ENCODE measurements at places on chromosomes 1 and 21. TPM values are rescaled to one million over a fixed set of nuclear protein-coding genes. Genes with fewer than 3 reads are reported as not detected.

GRCh38 chr1:59285691-59286090 is 11.2 kb upstream of the FGGY start:
- no peak for DNase-seq

The OR2M3 gene
- not detected for total RNA-seq

- DNase-seq, result no peak
These were observed 3.3 kb downstream of the CDC42SE1 start for GRCh38 chr1:151056149-151056548.

The PEX10 gene
- total RNA-seq, result 21.5 TPM

The GPR37L1 gene
- total RNA-seq, result not detected

DNA sequence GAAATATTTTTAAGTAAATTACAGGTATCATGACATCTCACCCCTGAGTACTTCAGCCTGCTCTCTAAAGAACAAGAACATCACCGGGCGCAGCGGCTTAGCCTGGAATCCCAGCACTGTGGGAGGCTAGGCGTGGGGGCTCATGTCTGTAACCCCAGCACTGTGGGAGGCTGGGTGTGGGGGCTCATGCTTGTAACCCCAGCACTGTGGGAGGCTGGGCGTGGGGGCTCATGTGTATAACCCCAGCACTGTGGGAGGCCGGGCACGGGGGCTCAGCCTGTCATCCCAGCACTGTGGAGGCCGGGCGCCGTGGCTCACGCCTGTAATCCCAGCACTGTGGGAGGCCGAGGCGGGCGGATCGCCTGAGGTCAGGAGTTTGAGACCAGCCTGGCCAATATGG is 7.7 kb upstream of the CDK11B start:
- DNase-seq, result no peak

GRCh38 chr21:45792682-45793383 is 149.3 kb downstream of the PCBP3 start:
- no peak for DNase-seq
